Trophoblast cell (in vitro differentiated cells and primary cell): ENCODE measurements at places on chromosomes 3 and 15.
A peak's percentile ranks its signal among the peaks of the same experiment; 100 is the strongest.

DNA sequence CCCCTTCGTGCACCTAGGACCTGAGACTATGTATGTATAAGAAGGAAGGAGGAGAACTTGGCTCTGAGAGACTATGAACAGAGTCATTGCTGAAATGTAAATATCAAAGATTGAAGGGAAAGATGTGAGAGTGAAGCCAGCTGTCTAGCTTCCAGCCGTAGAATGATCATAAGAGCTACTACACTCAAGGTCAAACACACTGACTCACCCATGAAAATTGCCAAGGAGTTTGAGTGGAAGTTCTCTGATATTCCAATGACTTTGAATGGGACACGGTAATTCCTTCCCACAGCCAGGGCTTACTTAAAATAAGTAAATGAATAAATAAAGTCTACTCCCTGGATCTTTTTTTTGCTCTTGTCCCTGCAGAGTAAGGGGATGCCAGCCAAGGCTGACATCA is 398.9 kb upstream of the TPRG1 start:
- DNase-seq = no peak
- no peaks in the 10 kb centered on the region for H3K27me3 ChIP-seq
- H3K4me3 ChIP-seq = no peak overlapping the region
- no peaks in the 10 kb centered on the region for H3K36me3 ChIP-seq
- no peak overlapping the region for H3K27ac ChIP-seq
- no peaks in the 10 kb centered on the region for H3K4me1 ChIP-seq

- no peak overlapping the region for H3K27ac ChIP-seq
- no peak overlapping the region for H3K4me3 ChIP-seq
- no peaks in the 10 kb centered on the region for H3K27me3 ChIP-seq
These were observed 199.6 kb upstream of the EIF1B start for GRCh38 chr3:40109641-40110490.

DNA sequence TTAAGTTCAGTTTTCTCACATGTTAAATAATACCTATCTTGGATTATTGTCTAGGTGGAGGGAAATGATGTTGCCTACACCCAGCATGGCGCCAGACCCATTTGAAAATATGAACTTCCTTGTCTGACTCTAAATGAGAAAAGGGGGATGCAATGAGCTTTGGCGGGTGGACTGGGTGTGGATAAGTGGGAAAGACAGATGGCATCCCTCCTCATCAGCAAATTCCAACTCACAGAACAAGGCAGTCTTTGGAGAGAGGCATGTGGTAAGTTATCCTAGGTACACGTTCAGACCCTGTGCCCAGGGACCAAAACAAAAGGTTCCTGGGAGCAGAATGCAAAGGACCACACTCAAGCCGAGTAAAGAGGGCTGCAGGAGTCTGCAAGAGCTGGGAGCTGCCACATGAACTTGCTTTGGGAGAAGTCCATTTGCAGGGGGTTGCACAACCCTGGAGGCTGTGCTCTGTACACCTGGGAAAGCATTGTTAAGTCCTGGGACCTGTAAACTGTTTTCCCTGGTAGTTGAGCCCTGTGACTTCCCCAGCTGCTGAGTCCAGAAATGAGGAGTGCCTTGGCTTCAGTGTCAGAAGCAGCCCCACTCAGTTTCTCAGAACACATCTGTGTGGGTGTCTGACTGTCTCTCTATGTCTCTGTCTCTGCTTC is 102.3 kb upstream of the TPM1 start:
- no peak for DNase-seq
- H3K27ac ChIP-seq = peak overlapping the region; percentile 68
- peaks cover 29% of the 10 kb centered on the region for H3K4me1 ChIP-seq

DNA sequence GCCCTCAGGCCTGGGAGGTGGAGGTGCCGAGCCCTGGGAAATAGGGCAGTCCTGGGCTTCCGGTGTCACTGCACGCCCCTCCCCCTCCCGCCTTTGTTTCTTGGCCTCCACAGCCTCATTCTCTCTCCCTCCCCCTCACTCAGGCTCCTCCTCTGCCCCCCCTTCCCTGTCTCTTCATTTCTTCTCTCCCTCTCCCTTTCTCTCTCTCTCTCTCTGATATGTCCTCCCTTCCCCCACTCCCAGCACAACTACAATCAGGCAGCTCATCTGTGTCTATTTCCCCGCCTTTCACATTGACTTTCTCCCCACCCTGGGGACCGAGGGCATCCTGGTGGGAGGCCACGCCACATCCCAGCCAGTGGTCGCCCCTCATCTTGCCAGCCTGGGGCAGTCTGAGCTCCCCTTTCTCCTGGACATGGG is 40.2 kb downstream of the IDH2 start:
- no peaks in the 10 kb centered on the region for H3K36me3 ChIP-seq
- H3K27me3 ChIP-seq = no peaks in the 10 kb centered on the region
- H3K27ac ChIP-seq = no peak overlapping the region

DNA sequence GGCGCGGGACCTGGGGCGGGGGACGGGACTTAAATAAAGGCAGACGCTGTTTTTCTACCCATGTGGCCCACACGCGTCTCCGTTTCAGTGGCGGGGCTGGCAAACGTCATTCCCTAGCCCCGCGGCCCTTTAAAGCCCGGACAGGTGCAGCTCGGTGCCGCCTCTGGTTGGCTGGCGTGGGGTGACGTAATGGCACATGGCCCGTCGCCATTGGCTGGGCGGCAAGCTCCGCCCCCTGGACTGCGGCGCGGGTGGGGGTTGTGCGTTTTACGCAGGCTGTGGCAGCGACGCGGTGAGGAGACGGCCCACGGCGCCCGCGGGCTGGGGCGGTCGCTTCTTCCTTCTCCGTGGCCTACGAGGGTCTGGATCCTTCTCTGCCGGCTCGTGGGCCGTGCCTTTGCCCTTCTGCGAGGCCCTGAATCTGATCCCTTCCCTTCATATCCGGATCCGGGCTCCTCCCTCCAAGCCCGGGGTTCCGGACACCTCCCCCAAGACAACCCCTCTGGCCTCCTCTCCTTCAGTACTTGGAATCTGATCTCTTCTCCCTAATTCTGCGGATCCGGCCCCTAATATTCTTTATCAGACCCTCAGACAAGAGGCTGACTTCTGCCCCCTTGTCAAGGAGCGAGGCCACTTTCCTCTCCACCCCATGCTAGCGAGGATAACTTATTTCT is at the start of gene CRELD1:
Gene CRELD1 (plus strand): TSS at position 274 of the 674 bp plus-strand sequence. CDS start 605 bp downstream, outside the sequence.
- H3K27ac ChIP-seq = peak within 1 kb of the TSS; percentile 61
- H3K4me3 ChIP-seq = peak within 1 kb of the TSS; percentile 84
- peak; percentile 96 for DNase-seq
- H3K27me3 ChIP-seq = no peaks in the 10 kb centered on the region

DNA sequence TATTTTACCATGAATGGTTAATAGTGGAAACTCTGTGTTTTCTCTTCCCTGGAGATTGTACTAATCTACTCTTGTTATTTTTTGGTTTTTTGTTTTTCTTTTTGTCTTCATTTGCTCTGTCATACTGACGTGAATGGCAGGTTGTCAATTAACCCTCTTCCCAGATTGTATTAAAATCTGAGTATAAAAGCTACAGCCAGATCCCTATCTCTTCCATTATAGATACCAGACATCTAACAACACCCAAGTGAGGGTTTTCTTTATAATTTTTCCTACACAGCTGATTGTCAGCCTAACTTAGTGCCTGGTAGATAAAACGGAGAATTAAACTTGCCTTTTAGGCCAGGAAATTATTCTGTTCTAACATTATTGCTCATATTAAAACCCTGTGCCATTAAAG is 162.6 kb downstream of the IL5RA start:
- no peaks in the 10 kb centered on the region for H3K4me1 ChIP-seq
- H3K4me3 ChIP-seq = no peak overlapping the region
- H3K27me3 ChIP-seq = no peaks in the 10 kb centered on the region
- DNase-seq = no peak

- no peaks in the 10 kb centered on the region for H3K4me1 ChIP-seq
- no peak overlapping the region for H3K27ac ChIP-seq
- no peaks in the 10 kb centered on the region for H3K36me3 ChIP-seq
- DNase-seq = no peak
These were observed 24.3 kb upstream of the SV2B start for GRCh38 chr15:91075739-91076138.

- peaks cover 8% of the 10 kb centered on the region for H3K4me1 ChIP-seq
- no peaks in the 10 kb centered on the region for H3K36me3 ChIP-seq
- no peaks in the 10 kb centered on the region for H3K27me3 ChIP-seq
- DNase-seq = no peak
These were observed 2.0 kb downstream of the LYSMD2 start for GRCh38 chr15:51735228-51736010.

DNA sequence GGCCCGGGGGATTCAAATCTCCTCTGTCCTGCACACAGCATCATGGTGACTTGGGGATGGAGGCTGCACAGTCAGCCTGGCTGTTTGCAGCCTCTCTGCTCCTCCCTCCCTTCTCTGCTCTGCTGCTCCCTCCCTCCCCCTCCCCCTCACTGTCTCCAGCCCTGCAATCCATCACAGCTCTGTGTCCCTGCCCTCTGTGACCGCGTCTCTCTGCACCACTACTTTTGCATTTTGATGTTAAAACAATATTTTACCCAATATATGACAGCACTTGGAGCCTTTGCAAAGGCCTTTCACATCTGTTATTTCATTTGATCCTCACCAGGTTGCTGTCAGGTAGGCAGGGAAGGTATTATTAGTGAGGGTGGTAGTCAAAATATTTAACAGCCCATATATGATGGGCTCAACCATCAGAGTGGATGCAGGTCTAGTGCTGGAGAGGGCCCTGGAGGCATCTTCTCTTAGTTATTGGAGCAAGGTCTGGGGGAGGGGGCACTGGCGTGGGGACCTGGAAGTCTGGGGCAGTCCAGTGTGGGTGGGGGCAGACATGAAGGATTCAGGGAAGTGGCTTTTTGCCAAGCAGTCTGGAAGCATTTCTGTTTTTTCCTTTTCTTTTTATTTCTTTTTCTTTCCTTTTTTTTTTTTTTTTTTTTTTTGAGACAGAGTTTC is 16.3 kb upstream of the VPS8 start:
- H3K4me3 ChIP-seq = no peak overlapping the region
- no peak for DNase-seq
- peaks cover 6% of the 10 kb centered on the region for H3K4me1 ChIP-seq
- no peaks in the 10 kb centered on the region for H3K36me3 ChIP-seq
- H3K27ac ChIP-seq = no peak overlapping the region

DNA sequence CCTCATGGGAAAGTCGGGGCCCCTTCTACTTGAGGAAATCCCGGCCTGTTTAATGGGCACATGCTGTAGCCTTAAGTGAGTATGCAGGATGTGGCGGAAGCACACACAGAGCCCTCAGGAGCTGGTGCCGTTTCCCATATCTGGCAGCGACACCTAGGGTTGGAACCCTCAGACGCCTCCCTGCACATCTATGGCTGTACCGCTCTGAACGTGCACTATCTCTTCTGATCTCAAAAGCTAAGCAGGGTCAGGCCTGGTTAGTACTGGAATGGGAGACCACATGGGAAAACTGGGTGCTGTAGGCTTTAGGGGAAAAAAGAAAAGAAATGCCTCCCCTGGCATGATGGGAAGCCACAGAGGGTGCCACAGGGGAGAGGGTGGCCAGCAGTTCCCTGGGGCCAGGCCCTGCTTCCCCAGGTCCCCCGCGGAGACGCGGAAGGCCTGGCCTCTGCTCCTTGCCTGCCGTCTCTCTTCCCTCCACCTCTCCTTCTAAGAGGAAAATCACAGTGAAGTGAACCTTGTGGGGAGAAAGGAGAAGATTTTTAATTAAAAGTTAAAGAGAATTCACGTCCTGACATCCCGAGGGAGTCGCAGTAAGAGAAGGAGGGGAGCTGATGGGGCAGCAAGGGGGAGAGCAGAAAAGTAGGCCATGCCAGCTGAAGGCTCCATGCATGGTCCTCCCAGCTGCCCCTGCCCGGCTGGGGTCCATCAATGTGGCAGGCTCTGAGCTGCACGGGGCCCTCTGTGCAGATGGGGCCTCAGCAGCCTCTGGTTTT is 60.5 kb upstream of the TMEM115 start:
- H3K27ac ChIP-seq = no peak overlapping the region
- no peaks in the 10 kb centered on the region for H3K4me1 ChIP-seq
- no peaks in the 10 kb centered on the region for H3K27me3 ChIP-seq
- no peak for DNase-seq
- H3K4me3 ChIP-seq = no peak overlapping the region

DNA sequence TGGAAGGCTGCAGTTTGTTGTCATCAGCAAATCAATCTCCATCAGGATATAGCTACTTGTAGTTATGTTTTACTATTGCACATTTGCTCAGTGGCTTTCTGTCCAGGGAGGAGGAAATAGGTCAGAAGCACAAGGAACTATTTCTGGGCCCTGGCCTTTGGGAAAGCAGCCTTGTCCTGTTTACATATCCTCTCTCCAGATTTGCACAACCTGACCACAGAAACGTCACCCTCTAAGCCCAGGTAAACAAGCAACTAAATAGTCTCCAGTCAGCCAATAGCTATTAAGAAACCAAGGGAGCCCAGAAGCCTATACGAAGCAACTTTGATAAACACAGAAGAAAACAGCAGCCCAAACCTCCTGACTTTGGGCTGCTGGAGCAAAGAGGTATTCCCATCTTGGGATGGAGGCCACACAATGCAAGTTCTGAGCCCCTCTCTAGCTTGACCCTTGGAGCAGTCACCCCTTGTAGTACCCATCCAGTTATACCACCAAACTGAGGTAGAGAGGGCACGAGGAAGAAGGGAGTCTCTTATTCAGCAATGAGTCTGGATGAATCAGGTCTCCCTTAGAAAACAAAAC is 2.3 kb upstream of the FEM1B start:
- no peak overlapping the region for H3K27ac ChIP-seq
- no peak overlapping the region for H3K4me3 ChIP-seq
- H3K4me1 ChIP-seq = peaks cover 18% of the 10 kb centered on the region
- no peak for DNase-seq
- no peaks in the 10 kb centered on the region for H3K27me3 ChIP-seq
- H3K36me3 ChIP-seq = no peaks in the 10 kb centered on the region

DNA sequence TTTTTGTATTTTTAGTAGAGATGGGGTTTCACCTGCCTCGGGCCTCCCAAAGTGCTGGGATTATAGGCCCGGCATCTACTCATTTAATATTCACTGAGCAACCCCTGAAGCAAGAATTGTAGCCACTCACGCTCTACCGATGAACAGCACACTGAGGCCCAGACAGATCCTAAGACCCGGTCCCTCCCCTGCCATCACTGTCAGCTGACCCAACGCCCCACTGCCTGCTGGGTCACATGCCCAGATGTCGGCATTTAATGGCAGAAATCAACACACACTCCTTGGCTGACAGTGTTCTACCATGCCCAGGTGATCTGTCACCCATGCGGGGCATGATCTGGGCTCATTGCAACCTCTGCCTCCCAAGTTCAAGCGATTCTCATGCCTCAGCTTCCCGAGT is 3.2 kb upstream of the TMEM89 start:
- no peak overlapping the region for H3K27ac ChIP-seq
- no peak overlapping the region for H3K4me3 ChIP-seq
- H3K27me3 ChIP-seq = no peaks in the 10 kb centered on the region
- H3K4me1 ChIP-seq = no peaks in the 10 kb centered on the region

GRCh38 chr3:15753056-15753710 is 44.6 kb downstream of the ANKRD28 start:
- H3K27me3 ChIP-seq = no peaks in the 10 kb centered on the region
- peaks cover 3% of the 10 kb centered on the region for H3K36me3 ChIP-seq
- no peak overlapping the region for H3K27ac ChIP-seq

- H3K36me3 ChIP-seq = no peaks in the 10 kb centered on the region
- H3K27me3 ChIP-seq = no peaks in the 10 kb centered on the region
- DNase-seq = no peak
- H3K4me1 ChIP-seq = no peaks in the 10 kb centered on the region
- H3K4me3 ChIP-seq = no peak overlapping the region
These were observed 82.7 kb upstream of the LRIG1 start for GRCh38 chr3:66583424-66584040.

GRCh38 chr3:123448536-123449101 is at the start of gene ADCY5:
ADCY5 (minus strand) TSS chr3:123449090; CDS start chr3:123448545, 545 bp downstream.
- H3K4me1 ChIP-seq = peaks cover 7% of the 10 kb centered on the region
- H3K27me3 ChIP-seq = peaks cover 39% of the 10 kb centered on the region
- H3K27ac ChIP-seq = no peak within 1 kb of the TSS
- peak; percentile 19 for DNase-seq
